ENCODE measurements at places on chromosomes 4 and X.
A peak's percentile ranks its signal among the peaks of the same experiment; 100 is the strongest.

DNA sequence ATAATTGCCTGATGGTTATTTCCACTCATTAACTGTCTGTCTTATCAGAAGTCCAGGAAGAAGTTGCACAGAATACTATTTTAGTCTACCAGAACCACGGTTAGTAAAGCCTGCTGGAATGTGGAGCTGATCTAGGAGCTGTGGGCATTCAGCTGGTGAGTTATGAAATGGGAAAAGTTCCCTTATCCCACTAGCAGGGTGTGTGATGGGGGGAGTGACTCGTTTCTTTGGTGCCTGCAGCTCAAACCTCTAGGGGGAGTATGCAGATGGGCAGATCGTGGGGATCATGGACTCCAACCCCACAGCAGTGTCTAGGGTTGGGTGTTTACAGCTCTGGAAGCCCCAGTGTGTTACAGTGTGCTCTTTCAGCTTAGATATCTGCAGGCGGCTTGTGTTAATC, 305.7 kb upstream of the BOD1L1 start:
- DNase-seq: peak; percentile 96

DNA sequence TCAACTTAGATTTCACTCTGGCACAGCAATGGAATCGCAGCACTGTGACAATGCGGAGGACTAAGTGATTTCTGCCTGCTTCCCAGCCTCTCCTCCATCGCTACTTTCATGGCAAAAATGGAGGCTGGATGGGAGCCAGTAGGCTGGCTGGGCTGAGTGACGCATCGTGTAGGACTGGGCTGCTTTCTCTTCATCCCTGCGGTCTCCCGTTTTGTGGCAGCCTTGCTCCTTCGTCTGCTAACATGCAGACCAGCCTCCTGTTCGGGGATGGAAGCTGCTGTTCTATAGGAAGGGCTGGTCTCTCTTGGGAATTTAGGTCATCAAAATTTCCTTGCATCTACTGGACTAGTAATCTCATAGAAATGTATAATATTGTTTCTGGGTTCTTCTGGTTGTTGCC, 15.8 kb upstream of the RGS12 start:
- DNase-seq: no peak

- DNase-seq: no peak
Measured at GRCh38 chr4:182495645-182496385, 252.6 kb downstream of the TENM3 start.

GRCh38 chr4:59869559-59869958, 1330.6 kb upstream of the ADGRL3 start:
- no peak for DNase-seq

DNA sequence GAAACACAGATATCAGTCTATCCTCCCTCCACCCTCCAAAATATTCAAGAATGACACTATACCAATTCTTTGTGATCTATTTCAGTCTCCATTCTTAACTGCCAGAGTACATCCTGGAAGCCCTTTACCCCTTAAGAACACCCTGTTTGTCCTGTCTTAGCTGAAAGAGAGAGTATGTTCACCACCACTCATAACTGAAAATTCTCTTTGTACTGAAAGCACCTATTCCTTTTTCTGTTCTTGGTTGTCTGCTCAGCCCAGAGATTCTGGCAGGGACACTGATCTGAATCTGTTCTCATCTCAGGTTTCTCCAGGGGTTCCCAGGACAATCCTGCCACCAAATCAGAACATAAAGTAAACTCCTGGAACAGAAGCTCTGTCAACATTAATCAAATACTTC, 25.4 kb upstream of the EREG start:
- no peak for DNase-seq

DNA sequence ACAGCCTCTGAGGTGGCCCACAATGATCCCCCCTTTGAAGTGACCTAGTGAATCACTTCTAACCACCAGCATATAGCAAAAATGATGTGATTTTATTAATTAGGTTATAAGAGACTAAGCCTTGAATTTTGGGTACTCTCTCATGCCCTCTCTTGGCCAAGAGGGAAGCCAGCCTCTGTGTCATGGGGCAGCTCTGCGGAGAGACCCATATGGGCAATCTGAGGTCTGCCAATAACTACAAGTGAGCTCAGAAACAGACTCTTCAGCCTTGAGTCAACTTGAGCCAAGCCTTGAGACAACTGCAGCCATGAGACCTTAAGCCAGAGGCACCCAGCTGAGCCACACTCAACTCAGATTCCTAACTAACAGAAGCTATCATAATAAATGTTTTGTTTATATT, 45.7 kb downstream of the MANBA start:
- DNase-seq: no peak

DNA sequence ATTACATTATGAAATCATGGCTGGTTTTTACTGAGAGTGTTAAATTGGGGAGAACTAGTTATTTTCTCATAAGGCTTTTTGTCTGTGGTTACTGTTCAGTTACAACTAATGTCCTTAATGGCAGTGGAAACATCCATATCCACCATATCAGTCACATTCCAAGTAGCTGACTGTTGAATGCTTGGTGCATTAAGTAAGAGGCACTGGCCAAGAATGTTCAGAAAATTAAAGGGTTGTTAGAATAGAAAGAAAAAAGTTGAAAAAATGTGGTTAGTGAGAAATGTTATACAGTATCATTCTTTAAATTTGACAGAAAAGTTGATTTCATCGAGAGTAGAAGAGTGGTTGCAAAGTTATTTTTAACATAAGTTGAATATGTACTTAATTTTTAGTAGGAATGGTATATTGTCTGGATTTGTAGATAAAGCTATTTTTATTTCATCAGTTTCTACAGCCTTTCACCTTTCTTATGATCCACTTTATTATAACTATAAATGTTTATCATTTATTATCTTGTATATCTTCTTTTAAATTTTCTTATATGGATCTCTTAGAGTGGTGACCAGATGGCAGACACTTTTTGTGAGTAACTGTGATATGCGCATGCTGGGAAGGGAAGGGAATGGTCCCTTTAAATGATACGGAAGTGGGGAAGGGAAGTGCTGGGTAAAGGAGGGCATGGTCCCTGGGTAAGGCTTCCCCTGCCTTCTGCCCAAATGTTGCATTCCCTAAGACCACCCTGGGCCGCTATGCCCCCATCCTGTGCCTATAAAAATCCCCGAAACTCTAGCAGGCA, 2407.1 kb downstream of the ARAP2 start:
- DNase-seq: peak; percentile 88

DNA sequence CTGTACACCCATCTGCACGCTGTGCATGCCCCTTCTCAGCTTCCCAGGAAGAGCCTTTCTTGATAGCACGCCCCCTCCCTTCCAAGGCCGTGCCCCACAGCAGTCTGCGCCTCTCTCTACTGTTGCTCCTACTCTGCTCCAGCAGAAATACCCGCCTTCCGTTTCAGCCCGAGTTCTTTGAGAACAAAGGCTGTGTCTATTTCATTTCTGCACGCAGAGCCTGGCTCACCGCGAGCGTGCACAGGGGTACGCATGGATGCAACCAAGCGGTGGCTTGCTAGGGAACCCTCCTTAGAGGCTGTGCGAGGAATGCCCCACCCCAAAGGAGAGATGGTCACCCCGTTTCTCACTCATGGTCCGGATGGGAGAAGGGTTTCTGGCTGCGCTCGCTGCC, 485 bp downstream of the AADAT start:
- peak; percentile 36 for DNase-seq

DNA sequence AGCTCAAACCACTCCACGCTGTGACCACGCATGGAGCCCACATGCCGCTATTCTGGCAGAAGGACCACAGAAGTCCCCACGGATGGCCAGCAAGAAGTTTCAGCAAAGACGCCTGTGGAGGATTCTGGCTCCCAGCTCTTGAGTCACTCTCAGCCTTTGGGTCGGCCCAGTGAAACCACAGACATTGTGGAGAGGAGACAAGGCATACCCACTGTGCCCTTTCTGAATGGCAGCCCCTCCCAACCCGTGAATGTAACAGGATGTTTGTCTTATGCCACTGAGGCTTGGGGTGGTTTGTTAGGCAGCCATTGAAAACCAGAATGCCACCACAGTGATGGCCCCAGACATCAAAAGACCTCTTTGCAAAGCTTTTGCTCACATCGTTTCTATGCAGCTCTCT, 42.7 kb downstream of the ABLIM2 start:
- DNase-seq: no peak

DNA sequence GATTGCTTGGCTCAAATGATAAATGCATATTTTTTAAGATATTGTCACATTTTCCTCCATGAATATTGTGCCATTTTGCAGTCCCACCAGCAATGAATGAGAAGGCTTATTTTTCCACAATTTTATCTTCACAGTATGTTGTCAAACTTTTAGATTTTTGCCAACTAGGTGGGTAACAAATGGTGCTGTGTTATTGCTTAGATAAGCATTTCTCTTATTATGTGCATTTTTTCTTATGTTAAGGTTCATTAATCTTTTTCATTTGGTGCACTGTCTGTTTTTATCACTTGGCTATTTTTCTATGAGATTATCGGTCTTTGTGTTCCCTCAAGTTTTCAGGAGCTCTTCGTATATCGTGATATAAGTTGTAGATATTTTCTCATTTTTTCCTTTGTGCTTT, 13.4 kb upstream of the AFM start:
- no peak for DNase-seq

GRCh38 chrX:11105080-11105479, 6.1 kb upstream of the HCCS start:
- DNase-seq: peak; percentile 46

GRCh38 chrX:13397878-13398818, 78.3 kb upstream of the ATXN3L start:
- peak; percentile 99 for DNase-seq

DNA sequence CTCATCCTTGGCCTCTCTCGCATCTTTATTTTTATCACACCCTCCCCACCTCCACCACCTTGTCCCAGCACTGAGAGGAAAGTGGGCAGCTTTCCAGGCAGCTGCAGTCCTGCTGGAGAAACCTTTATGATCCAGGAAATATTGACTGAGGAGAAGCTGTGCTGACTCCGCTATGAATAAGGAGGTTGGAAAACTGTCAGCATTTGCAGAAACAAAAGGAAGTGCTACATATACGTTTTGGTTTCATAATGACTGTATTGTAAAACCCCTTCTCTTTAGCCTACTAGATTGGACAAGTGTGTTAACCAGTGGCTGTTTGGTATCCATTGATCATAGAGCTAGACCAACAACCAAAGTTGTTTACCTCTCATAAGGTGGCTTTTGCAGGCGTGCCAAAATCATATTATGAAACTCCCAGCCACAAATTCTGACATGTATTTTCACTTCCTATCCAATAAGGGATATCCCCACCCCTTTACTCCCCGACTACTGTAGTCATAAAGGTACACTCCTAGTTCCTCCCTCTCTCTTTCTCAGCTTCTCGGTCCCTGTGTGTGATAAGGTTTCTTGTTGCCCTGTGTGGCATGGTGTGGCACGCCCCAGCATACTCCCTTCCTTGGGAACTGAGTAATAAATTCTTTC, 88.4 kb downstream of the GPR143 start:
- peak; percentile 13 for DNase-seq

DNA sequence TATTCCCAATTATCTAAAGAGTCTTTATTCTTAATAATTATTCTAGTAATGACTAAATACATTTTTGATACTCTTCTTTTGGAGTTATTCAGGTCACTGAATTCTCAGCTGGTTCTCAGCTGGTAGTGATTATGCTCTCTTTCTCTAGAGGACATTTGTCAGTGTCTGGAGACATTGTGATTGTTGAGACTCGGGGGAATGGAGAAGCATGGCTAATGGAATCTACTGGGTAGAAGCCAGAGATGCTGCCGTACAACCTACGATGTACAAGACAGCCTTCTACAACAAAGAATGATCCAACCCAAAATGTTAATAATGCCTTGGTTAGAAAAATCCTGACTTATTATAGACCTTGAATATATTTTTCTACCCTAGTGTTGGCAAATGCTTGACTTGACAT, 149.2 kb upstream of the ANKRD50 start:
- DNase-seq: no peak

DNA sequence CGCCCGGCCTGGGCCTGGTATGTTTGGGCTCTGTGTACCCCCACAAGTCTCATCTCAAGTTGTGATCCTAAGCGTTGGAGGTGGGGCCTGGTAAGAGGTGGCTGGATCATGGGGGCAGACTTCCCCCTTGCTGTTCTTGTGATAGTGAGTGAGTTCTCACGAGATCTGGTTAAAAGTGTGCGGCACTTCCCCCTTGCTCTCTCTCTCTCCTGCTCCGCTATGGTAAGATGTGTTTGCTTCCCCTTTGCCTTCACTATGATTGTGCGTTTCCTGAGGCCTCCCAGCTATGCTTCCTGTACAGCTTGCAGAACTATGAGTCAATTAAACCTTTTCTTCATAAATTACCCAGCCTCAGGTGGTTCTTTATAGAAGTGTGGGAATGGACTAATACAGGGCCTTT, 53.0 kb downstream of the CHST7 start:
- no peak for DNase-seq

DNA sequence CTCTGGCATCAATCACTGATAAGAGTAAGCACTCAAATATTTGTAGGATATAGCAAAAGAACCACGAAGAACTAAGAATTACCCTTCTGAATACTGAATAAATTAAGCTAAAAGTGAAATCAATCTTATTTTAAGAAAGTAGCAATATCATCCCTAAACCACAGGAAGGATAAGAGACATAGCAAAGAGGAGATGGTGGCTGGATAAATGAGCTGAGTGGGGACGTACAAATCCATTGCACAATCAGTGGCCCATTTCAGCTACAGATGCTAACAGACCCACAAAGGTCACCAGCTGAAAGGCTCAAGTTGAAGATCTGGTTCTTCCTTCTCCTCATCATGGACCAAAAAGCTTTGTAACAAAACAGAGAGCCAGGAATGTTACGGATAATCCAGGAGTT, 77.1 kb downstream of the SLC9A7 start:
- DNase-seq: peak; percentile 77

DNA sequence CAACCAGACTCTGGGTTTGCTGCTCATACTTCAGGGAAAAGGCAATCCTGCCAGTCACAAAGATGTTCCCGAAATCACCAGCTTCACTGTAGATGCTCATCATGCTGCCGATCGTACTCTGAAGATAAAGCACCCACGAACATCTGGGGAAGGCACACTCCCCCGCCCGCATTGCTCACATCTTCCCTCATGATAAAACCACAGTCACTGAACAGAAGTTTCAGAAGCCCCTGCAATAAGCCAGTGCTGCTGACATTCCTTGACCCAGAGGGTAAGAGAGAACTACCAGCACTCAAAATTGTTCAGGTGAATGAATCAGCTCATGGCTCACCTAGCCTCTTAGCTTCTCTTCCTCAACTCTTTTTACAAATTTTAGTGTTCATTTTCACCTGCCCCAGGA, 43.1 kb downstream of the SRPX2 start:
- DNase-seq: peak; percentile 45

DNA sequence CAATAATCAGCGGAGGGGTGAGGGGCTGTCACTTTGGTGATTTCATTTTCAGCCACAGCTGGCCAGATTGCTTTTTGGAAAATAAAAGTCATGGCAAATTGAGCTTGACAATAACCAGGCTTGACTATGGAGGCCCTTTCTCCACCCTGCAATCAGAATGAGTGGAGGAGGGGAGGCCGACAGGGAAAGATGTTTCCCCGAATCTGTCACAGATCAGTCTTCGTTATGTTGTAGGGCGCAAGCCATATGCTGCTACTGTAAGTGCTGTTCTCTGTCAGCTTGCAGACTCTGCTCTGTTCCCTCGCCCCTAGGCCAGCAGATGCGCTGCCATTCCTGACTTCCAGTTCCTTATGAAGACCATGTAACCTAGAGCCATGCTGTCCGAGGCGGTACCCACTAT, 114.1 kb downstream of the MGST2 start:
- no peak for DNase-seq

GRCh38 chrX:136259543-136259942, 8.3 kb upstream of the MAP7D3 start:
- peak; percentile 51 for DNase-seq
